Femur (tissue), 1 donor: ENCODE measurements at places on chromosomes 5 and 9.

GRCh38 chr9:38212016-38212415 lies 143.0 kb upstream of the SHB start:
- DNase-seq = no peak

DNA sequence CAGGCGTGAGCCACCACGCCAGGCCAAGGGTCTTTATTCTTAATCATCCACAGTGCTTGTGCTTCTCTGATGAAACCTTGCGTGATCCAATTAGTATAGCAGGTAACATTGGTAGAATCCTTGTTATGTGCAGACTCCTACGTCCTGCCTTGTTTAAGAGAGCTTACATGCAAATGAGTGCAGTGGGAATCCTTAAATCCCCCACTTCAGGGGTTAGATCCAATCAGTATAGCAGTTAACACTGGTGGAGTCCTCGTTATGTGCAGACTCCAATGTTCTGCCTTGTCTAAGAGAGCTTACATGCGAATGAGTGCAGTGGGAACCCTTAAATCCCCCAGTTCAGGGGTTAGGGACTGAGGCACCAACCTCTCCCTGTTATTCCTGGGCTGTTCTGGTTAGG lies 193.4 kb downstream of the SEMA6A start:
- DNase-seq = no peak

- DNase-seq = no peak
Measured at GRCh38 chr5:79982136-79982535, 8.9 kb downstream of the MTX3 start.

DNA sequence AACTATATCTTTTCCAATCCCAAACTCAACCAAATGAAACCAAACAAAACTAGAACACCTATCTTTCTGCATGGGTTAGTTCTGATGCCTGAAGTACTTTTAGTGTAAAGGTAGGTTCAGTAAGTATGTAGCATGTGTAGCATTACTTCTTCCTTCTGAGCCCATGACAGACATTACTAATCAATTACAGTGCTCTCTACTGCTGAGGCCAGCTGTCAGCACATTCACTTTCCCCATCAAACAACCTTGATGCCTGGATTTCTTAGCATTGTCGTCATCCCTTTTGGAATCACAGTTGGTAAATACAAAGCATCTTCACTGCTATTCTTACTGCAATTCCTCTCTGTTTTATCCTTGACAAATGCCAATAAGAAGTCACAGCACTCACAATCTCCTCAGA lies 103.2 kb downstream of the PTTG1 start:
- DNase-seq = no peak

DNA sequence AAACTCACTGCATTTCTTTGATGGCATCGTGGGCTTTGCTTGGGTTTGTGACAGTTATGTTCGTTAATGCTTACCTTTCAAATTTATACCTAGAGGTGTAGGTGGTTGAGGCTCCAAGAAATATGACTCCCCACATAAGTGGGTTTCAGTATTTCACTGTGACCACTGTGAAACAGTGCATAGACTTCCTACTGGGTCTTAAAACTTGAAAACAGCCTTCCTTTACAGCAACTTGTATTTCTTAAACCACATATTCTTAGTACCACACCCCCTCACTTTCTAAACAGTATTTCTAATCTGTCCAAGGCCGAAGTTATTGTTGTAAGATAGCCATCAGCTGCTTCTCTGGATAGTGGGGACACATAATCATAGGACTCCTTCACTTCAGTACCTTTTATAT lies 48.3 kb downstream of the TMEFF1 start:
- DNase-seq = no peak

DNA sequence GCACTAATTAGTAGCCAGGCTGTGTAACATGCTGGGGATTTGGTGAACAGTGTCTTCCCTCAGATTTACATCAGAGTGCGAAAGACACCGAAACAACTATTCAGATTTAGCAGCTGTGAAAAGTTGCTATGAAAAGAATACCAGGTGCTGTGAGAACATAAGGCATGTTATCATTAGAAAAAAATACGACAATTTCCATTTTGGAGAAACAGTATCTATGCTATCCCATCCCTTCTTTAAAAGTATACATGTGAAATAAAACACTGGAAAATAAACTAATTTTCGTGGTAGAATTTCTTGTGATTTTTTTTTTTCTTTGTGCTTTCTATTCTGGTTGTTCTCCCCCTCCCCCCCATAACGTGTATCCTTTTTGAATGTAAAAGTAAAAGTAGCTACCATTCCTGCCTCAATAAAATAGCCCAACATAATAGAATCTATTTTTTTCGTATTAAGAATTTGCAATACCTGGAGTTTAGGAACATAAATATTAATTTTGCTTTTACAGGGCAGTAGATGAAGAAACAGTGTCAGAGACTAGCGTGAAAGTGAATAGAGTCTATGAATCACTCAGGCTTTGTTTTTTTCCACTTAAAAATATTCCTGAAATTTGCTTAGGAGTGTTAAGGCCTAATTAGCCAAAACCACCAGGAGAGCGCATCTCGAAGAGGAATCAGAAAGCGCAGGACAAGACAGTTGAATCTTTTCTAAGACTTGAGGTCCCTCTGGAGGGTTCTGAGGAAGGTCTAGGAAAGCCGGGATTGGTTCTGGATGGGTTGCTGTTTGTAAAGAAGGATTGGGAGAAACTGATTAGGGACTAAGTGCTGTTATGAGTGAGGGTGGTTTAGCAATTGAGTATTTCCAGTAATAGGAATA lies 813 bp upstream of the SLU7 start:
- DNase-seq = no peak

DNA sequence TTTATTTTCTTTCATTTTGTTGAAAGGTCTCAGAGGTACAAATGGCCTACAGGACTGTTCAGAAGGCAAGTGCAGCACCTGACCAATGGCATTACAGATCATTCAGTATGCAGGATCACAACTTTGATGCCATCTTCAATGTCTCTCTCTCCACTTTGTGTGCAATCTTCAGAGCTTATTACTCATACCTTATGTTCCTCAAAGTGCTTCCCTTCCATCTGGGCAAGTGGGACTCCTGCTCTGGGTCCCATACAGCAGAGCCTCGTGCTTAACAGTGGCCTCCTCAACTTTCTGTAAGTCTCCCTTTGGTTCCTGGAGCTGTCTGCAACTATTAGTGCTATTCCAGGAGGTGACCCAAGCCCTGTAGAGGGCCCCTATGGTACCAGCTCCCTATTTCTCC lies 358.4 kb upstream of the RPS23 start:
- no peak for DNase-seq

DNA sequence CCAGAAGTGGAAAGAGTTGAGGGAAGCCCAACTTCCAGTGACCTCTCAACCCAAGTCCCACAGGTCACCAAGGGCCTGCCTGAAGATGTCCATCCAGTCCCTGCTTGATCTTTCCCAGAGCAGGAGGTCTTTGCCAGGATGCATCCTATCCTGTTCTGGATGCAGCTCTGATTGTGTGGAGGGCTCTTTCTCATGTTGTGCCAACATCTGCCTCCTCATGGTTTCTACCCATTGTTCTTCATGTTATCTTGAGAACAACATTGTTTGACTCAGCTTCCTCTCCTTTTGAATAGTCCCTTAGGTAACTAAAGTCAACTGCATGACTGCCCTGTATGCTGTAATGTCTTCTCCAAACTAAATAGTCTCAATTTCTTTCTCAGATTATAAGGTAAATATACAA lies 169.3 kb downstream of the CCDC192 start:
- DNase-seq = no peak
